NK-92 treated with Interleukin-12 subunit alpha and Interleukin-12 subunit beta, amount 100 ng/mL, for 24 hours (cell line): ENCODE measurements at places on chromosomes 13 and 19.

GRCh38 chr13:99955107-99955746 is 16.3 kb downstream of the ZIC5 start:
- no peak for DNase-seq

- DNase-seq: no peak
These were observed 5.6 kb downstream of the APC2 start for GRCh38 chr19:1455336-1456120.

DNA sequence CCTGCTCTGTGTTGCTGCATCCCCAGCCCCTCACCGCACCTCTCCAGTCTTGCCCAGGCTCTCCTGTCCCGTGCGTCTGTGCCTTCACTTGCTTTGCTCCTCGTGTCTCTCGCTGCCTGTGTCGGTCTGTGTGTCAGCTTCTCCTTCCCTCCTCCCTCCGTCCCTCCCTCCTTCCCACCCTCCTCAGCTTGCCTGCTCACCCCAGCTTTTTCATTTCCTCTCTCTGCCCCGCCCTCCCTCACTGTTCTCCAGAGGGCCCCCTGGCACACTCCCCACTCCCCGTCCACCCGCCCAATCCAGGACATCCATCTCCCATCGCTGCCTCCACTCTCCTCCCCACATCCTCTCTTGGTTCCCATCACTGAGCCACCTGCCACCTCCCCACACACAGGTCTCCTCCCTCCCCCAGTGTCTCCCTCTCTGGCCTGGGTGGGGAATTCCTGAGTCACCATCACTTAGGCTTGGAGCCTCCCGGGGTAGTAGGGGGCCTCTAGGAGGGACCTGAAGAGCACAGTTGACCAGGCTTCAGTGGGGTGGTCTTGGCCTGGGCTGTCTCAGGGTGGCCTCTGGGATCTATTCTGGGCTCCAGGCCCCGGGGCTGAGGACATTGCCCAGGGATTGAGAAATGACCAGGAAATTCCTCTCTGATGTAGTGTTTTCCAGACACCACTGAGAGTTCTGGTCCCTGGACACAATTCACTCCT is at the start of gene PTGIR:
PTGIR (minus strand) TSS at position 132 of the 704 bp plus-strand sequence. CDS start 864 bp downstream, outside the sequence.
- no peak for DNase-seq

DNA sequence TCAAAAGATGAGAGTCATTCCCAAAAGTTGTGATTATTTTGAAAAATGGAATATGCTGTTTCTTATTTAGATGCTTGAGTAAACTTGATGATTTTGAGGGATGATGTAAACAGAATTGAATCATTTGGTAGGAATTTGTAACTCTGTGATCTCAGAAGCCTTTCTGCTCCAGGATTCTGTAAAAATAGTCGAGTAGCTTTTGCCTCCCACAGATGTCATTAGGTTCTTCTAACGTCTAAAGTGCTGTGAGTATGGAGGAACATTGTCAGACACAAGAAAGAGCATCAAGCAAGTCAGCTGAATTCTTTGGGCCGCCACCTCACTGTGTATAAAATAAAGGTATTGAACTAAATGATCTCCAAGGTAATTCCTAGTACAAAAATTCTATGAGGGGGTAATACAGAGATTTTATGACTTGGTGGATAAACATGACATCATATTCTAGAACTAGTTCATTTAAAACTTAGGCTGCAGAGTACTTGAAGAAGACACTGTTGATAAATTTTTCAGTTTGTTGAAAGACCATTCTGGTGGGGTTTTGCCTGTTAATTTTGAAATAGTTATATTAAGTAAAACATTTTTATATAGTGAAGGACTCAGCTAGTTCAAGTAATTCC is 1.4 kb upstream of the GPR183 start:
- DNase-seq: no peak

GRCh38 chr19:46144756-46145155 is 3.3 kb upstream of the IGFL2 start:
- DNase-seq: no peak

- no peak for DNase-seq
These were observed 5.4 kb upstream of the UBE2M start for GRCh38 chr19:58563823-58564222.
